Left lobe of liver (tissue), 2 donors: ENCODE measurements at places on chromosomes 16 and 17.

GRCh38 chr17:28968231-28968913, 17.1 kb upstream of the PHF12 start:
- DNase-seq: no peak

DNA sequence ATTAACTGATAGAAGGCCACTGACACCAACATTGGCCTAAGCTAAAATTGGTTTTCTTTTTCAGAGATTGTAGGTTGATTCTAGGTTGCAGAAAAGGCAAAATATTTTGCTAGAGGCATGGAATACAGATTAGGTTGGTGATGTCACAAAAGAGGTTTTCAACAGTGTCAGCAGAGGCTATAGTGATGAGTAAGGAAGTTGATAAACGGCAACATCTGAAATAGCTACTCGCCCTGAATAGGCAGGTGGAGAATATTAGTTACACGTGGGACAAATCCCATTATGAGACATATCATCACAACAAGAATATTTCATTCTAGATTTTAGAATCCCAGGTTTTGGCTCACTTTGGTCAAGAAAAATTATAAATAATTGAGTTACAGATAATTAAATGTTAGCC, 1.5 kb upstream of the TOM1L1 start:
- DNase-seq: no peak

DNA sequence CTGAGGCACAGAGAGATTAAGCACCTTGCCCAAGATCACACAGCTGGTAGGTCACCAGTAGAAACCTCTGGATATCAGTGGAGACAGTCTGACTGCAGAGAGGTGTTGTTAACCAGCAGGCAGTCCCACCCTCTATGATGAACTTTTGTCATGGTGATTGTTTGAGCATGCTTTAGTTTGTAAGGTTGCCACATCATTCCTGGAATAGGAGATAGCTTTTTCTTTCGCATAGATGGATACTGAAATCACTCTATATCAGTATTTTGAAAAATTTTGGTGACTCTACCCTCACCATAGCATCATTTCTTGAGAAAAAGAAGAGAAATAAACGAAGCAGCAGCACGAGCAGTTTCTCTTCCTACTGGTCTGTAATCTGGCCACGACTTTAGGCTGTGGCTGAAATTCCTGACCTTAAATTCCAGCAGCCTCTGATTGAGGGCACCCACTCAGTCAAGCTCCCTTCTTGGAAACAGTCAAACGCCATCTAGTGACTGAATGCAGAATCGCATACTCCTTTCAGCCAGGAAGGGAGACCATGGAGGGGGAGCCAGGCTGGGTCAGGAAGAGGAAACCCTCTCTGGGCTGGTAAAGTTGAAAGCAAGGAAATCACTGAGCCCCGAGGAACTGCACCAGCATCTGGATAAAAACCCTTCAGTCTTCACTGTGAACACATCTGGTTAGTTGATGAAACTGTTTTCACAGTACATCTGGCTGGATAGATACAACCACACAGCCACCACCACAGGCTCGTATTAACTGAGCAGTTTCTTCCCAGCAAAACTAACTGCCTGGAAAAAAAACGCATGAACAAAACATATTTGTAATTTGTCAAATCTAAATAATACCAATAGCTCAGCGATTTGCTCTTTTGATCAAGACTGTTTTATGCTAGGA, 108.5 kb upstream of the XYLT1 start:
- no peak for DNase-seq

DNA sequence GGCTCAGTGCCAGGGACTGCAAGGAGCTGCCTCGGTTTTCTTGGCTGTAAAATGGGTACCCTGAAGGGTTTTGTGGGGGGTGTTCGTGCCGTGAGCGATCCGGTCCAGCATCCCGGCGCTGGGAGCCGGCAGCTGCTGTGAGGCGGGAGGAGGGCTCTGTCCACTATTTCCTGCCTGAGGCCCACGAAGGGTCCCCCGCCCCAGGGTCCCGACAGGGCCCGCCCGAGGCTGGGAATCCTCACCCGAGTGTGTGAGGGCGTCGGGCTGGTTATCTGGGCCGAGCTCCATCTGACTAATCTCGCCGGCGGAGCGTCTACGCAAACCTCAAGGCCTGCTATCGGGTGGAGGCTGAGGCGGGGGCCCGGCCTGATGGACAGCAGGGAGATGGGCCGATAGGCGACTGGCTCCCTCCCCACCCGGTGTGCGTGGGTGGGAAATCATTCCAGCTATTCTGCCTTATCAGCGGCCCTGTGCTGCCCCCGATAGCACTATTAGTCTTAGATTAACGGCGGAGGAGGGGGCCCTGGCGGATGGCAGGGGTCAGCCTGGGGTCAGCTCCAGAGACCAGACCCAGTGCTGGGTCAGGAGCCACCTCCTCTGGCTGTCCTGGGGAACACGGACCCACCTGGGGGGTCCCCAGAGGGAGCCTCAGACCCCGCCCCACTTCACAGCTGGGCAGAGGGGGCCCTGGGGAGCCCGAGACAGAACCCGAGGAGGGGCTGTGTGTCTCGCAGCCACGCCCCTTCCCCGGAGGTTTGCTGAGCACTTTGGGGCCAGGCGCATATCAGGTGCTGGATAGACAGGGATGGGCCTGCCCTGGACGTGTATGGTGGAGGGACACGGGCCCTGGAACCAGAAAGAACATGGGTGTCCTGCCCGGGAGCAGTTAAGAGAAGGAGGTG, 44.7 kb downstream of the ZFPM1 start:
- no peak for DNase-seq

DNA sequence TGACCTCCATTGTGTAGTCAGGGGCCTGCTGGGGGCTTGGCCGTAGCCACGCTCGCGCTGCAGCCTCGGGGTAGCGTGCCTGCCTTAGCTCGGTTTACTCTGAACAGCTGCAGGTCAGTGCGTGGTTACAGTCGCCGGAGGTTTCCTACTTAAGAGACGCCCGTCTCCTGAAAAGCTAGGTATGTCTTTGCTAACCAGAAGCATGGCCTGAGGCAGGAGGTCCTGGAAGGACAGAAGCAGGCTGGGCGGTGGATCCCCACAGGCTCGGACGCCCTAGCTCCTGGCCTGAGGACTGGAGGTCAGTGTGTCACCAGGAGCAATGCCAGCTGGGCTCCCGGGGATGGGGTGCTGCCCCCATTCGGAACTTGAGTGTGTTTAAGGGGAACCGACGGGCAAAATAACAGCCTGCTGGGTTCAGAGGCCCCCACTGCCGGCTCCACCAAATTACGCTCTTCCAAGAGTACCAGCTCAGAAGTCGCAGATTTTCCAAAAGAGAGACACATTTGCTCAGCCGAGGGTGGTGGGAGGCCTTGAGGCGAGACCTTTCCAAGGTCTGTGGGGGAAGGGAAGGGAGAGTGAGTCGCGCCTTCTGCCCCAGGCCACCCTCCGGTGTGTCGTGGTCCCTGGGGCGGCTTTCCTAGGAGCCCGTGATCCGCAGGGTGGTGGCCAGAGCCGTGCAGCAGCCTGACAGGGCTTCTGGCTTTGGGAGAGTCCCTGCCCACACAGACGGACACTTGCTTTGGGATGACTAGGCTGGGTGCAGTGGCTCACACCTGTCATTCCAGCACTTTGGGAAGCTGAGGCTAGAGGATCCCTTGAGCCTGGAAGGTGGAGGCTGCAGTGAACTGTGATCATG, 3.9 kb upstream of the GNG13 start:
- no peak for DNase-seq

GRCh38 chr16:1563786-1564185, 30.3 kb downstream of the TMEM204 start:
- no peak for DNase-seq

GRCh38 chr17:74833501-74834377, 25.9 kb downstream of the GRIN2C start:
- DNase-seq: no peak

- no peak for DNase-seq
Measured at GRCh38 chr17:37506678-37507077, 17.0 kb downstream of the DUSP14 start.

- DNase-seq: no peak
Measured at GRCh38 chr17:42272162-42272907, 3.9 kb downstream of the STAT5B start.

DNA sequence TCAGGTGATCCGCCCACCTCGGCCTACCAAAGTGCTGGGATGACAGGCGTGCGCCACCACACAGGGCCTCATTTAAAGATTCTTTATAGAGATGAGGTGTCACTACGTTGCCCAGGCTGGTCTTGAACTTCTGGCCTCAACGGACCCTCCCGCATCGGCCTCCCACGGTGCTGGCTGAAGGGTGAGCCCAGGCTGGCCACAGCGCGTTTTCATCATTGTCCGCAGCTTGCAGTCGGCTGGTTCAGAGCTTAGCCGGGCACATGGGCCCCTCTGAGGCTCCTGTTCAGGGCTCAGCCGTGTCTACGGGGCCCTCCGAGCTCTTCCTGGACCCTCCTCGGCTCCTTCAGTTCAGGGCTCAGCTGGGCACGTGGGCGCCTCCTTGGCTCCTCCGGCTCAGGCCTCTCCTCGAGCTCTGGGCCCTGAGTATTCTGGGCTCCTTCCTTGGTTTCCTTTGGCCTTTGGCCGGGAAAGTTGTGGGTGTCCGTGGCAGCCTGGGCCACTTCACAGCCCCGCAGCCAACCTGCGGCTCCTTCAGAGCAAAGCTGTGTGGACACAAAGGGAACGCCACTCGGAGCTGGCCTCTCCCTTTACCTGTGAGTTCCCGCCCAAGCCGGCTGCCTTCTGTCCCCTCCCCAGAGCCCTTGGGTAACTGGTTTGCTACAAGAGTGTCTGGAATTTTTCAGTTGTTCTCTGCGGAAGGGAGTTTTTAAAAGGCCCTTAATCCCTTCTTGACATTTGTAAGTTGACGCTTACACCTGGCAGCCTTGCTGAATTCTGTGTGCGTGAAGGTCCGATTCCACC, 1.2 kb upstream of the MSLN start:
- no peak for DNase-seq

DNA sequence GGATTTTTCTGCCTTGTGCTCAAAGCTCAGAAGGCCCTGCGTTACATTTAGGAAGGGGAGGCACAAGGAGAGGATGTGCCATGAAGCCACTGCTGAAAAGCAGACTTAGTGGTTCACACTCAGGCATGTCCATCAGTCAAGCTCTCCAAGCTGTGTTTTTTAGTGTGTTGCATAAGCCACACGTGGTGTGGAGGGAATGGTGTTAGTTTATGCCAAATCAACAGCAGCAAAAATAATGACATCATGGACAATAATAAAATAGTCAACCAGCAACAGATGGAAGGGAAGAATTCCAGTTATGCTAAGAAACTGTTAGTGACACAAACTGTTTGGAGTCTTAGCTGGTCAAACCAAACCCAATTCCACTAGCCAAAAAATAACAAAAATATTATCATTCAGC, 438.3 kb downstream of the NPIPA7 start:
- no peak for DNase-seq

DNA sequence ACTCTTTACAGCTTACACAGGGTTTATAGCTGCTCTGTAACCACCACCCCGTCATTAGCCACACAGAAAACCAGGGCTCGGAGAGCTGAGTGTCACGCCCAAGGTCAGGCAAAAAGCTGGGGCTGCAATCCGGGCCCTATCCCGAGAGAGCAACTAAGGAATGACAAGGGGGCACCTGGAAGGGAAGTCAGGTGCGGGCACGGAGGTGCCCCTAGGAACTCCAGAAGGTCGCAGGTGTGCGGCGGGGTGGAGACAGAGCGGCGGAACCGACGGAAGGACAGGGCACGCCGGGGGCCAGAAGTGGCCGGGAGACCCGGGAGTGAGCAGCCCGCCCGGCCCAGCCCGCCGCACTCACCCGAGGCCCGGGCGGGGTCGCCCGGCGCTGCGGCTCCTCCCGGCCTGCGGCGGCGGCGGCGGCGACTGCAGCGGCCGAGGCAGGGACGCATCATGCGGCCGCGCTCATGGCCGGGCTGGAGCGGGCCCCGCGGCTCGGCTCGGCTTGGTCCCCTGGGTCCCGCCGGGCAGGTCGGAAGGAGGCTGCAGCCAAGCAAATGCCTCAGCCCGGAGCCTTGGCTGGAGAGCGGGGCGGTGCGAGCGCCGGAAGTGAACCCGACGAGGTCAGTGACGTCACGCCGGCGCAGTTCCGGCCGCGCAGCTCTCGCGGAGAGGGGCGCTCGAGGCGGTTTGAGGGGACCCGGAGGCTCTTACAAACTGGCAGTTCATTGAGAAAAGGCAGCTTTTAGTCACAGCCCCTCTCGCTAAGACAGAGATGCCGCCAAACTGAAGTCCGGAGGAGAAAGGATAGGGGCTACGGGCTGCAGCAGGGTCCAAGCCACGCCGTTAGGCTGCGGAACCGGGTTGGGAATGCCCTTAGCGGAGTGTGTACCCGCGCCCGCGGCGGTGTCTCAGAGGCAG, at the start of gene ZDHHC7:
TSS of gene ZDHHC7 (minus strand) at position 605 of the 915 bp plus-strand sequence. CDS start 20,917 bp downstream, outside the sequence.
- peak; percentile 87 for DNase-seq

GRCh38 chr17:75922173-75922961, 17.7 kb upstream of the MRPL38 start:
- peak; percentile 66 for DNase-seq

- no peak for DNase-seq
Measured at GRCh38 chr16:62041401-62041800, 5.2 kb upstream of the CDH8 start.

- no peak for DNase-seq
Measured at GRCh38 chr16:1530349-1530882, 3.0 kb upstream of the TMEM204 start.

- DNase-seq: no peak
Measured at GRCh38 chr16:47258874-47259461, 115.2 kb upstream of the NETO2 start.

DNA sequence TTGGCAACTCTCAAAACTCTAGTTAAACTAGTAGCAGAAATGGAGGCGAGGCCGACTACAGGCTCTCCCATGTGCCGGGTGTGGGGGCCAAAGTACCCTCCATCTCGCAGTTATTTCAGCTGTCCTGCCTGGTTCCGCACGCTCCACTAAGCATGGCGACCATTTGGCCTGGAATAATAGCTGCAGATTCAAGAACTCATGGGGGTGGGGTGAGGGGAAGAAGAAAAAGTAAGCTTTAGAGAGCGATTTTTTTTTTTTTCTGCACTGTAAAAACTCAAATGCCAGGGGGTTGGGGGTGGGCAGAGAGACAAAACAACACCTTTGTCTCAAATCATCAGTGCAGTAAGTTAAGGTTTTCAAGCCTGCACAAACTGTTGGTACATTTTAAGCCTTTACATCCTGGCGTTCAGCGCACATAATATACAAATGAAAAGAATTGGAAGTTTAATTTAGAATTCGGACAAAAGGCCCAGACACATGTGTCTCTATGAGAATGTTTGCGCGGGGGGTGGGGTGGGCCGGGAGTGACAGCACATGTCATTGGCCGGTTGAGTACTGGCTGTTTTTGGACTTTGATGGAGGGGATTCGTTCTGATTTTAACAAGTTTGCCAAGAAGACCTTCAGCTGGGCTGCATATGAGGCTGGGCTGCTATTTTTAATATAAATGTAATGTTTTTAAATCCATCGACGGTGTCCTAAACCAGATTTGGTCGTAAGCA, 694.7 kb upstream of the SALL1 start:
- no peak for DNase-seq

DNA sequence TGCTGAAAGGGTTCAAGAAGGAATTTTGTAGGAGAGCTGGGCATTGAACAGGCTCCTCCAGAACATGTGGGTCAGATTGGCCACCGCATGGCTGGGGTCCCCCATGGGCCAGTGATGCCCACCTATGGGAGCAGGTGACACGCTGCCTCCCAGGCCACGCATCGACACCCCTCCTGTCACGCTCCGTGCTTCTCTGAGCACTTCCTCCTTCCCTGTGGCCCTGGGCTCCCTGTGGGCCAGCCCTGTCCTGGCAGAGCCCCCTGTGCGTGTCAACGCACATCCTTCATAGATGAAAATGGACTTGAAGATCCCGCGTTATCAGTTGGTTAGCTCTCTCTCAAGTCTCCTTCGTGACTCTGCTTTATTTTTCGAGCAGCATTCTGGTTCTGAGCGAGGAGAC, 160.3 kb downstream of the RPTOR start:
- no peak for DNase-seq
